ENCODE measurements at places on chromosomes 5 and 9. TPM values are rescaled to one million over a fixed set of nuclear protein-coding genes. Genes with fewer than 3 reads are reported as not detected.

WASHC1 gene
- total RNA-seq, result 8.7 TPM

MAP1B gene
- total RNA-seq, result 215 TPM

KIF4B gene
- under 0.01 TPM for total RNA-seq

CLINT1 gene
- total RNA-seq, result 112 TPM

RASEF gene
- 5.6 TPM for total RNA-seq
